ENCODE measurements at places on chromosomes 11 and 22. TPM values are rescaled to one million over a fixed set of nuclear protein-coding genes. Genes with fewer than 3 reads are reported as not detected.

Gene FAU
- 229 TPM for total RNA-seq

Gene OR5A1
- not detected for total RNA-seq

Gene OR10V1
- not detected for total RNA-seq

Gene HARBI1
- 9.0 TPM for total RNA-seq

Gene NCF4
- total RNA-seq = 3.0 TPM

Gene TRIM66
- 7.8 TPM for total RNA-seq

Data from diencephalon (tissue), 1 donor.